ENCODE measurements at places on chromosomes 13 and 19. TPM values are rescaled to one million over a fixed set of nuclear protein-coding genes. Genes with fewer than 3 reads are reported as not detected.

- H3K27ac ChIP-seq: no peak overlapping the region
- no peaks in the 10 kb centered on the region for H3K36me3 ChIP-seq
- DNase-seq: no peak
- no peaks in the 10 kb centered on the region for H3K27me3 ChIP-seq
- H3K4me3 ChIP-seq: no peak overlapping the region
These were observed 1.6 kb upstream of the PCDH8 start for GRCh38 chr13:52850072-52850395.

GRCh38 chr13:85383291-85383690, 415.9 kb downstream of the SLITRK6 start:
- H3K27me3 ChIP-seq: no peaks in the 10 kb centered on the region
- H3K36me3 ChIP-seq: no peaks in the 10 kb centered on the region
- no peaks in the 10 kb centered on the region for H3K4me1 ChIP-seq
- no peak for DNase-seq
- H3K4me3 ChIP-seq: no peak overlapping the region

DNA sequence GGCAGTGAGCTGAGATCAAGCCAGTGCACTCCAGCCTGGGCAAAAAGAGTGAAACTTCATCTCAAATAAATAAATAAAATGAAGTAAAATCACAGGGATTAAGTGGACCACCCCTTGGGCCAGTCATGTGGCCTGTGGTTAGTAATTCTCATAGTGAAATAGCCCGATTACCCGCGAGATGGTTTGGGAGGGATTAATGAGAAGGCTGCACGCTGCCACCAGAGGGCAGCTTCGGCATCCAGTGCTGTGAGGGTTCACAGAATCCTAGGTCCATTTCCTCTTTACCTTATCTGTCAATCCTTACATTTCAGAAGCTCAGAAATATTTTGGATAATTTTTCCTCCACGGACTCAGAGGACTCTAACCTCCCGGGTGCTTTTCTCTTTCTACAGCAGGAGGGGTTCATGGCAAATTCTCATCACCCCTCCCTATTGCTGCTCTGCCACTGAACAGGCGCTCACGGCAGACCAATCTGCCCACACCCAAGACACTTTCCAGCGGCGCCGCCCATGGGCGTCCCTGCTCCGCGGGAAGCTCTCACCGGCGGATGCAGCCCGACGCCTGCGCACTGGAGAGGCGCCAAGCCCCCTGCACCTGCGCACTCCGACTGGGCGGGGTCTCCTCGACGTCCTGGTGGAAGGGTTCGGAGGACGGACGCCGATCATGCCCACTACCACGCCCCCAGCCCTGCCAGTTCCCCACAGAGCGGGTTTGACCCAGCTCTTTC, 11.0 kb downstream of the ZNF835 start:
- H3K27ac ChIP-seq: no peak overlapping the region
- no peaks in the 10 kb centered on the region for H3K27me3 ChIP-seq
- no peak overlapping the region for H3K4me3 ChIP-seq
- no peaks in the 10 kb centered on the region for H3K36me3 ChIP-seq
- H3K4me1 ChIP-seq: no peaks in the 10 kb centered on the region

DNA sequence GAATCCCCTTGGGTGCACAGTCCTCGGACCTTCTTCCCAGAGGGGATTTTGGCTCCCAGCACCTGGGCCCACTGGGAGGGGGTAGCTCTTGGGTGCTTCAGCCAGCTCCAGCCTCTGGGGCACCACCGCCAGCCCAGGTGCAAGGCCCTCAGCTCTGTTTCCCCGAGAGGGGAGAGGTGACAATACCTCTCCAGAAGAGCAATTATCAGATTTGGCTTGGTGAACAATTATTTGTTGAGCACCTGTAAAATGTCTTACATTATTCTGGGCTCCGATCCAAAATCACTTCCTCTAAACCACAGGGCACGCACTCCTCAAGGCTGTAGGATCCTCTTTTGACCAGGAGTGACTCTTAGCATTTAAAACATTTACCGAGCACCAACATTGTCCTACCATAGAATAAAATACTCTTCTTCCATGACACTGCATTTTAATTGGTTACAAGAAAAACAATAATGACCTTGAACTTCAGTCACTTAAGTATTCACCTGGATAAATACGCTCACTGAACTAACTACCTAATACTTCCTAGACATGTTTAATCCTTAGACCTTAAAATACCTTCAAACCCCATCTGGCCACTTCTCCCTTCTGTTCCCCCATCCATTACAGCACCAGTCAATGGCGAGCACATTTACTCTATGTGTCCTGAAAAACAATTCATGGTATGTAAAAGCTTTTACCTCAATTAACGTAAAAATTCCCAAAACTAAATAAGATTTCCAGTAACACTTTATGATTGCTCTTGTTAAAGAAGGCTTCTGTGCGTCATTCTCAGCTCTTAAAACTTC, 54.8 kb downstream of the ABCC4 start:
- H3K4me3 ChIP-seq: no peak overlapping the region
- H3K36me3 ChIP-seq: peaks cover 34% of the 10 kb centered on the region
- no peak for DNase-seq
- peaks cover 43% of the 10 kb centered on the region for H3K4me1 ChIP-seq
- no peak overlapping the region for H3K27ac ChIP-seq

- H3K36me3 ChIP-seq: no peaks in the 10 kb centered on the region
- H3K27ac ChIP-seq: no peak overlapping the region
- H3K4me3 ChIP-seq: no peak overlapping the region
- DNase-seq: peak; percentile 65
- peaks cover 60% of the 10 kb centered on the region for H3K4me1 ChIP-seq
These were observed 1.6 kb downstream of the JOSD2 start for GRCh38 chr19:50509366-50509765.

DNA sequence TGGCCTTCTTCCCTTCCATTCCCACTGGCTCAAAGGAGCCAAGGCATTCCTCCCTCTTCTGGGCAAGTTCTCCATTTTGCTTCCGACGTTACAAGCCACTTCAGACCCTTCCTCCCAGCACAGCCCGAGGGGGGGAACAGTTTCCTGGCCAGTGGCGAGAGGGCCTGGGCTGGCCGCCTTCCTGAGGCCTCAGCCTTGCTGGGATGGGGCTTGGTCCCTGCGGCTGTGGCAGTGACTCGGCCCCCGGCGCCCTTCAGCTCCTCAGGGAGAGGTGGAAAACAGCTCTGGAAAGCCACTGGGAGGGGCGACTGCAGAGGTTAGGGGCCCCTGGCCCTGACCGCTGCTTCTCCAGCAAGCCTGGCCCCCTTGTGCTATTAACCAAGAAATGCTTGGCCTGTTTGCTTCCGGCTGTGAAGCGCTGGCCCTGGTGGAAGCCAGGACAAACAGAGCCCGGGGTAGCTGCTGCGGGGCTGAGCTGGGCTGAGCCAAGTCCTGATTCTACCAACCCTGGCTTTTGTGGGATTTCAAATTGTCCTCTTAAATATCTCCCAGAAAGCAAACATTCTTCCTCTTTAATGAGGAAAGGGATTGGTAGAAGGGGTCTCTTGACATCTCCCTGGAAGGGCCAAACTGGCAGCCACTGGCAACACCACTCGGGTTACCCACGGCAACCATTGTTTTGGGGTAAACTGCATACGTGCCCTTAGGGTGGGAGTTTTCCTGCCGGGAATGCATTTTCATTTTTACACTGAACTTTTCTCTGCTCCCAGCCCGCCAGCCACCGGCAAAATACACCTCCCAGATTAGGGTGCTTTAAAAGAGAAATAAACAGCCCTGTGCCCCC, 38.7 kb downstream of the C13orf46 start:
- H3K27ac ChIP-seq: no peak overlapping the region
- H3K4me3 ChIP-seq: no peak overlapping the region
- H3K36me3 ChIP-seq: no peaks in the 10 kb centered on the region
- H3K27me3 ChIP-seq: peaks cover 43% of the 10 kb centered on the region
- no peak for DNase-seq

CLEC17A gene
- total RNA-seq: not detected

ZNF208 gene
- 3.1 TPM for total RNA-seq

ZNF112 gene
- 0.40 TPM for total RNA-seq

GRCh38 chr13:110001670-110002275, 215.4 kb upstream of the IRS2 start:
- no peaks in the 10 kb centered on the region for H3K4me1 ChIP-seq
- no peaks in the 10 kb centered on the region for H3K36me3 ChIP-seq
- H3K4me3 ChIP-seq: no peak overlapping the region
- no peak overlapping the region for H3K27ac ChIP-seq
- no peaks in the 10 kb centered on the region for H3K27me3 ChIP-seq

CCDC8 gene
- total RNA-seq: 22.5 TPM

PCCA gene
- total RNA-seq: 14.1 TPM

CALR gene
- 730 TPM for total RNA-seq

GRCh38 chr13:30422054-30422839, at the start of gene UBE2L5:
Gene UBE2L5 (plus strand): TSS chr13:30422493. CDS start chr13:30427991, 5,498 bp downstream.
- no peaks in the 10 kb centered on the region for H3K36me3 ChIP-seq
- peaks cover 7% of the 10 kb centered on the region for H3K4me1 ChIP-seq
- 0 out of 3 replicates have a peak within 1 kb of the TSS, but pooled peaks have one; percentile 22 for H3K27ac ChIP-seq

DNA sequence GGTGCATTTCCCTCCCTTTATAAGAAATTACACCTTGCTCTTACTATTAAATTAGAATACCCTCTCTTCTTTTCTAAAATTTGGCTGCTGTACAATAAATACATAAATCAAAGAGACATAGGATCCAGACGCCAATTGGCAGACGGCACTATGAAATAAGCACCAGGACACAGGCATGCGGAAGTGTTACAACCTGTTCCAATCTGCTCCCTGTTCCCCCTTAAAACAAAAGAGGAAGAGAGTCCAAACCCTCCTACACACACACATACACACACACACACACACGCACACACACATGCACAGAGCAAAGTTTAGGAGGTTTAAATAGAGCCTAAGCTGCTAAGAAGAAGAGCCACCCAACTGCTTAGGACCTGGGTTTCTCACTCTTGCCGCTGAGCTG, 75.6 kb upstream of the ZNF507 start:
- H3K4me3 ChIP-seq: no peak overlapping the region
- no peaks in the 10 kb centered on the region for H3K4me1 ChIP-seq
- no peak for DNase-seq
- H3K36me3 ChIP-seq: no peaks in the 10 kb centered on the region
- peaks cover 16% of the 10 kb centered on the region for H3K27me3 ChIP-seq

GRCh38 chr13:104648291-104648690, 1582.1 kb upstream of the SLC10A2 start:
- H3K4me3 ChIP-seq: no peak overlapping the region
- no peaks in the 10 kb centered on the region for H3K36me3 ChIP-seq
- no peaks in the 10 kb centered on the region for H3K27me3 ChIP-seq
- no peak overlapping the region for H3K27ac ChIP-seq
- no peaks in the 10 kb centered on the region for H3K4me1 ChIP-seq
- no peak for DNase-seq

SEMA6B gene
- total RNA-seq: 4.6 TPM

ZNF823 gene
- 4.4 TPM for total RNA-seq

- no peaks in the 10 kb centered on the region for H3K27me3 ChIP-seq
- no peaks in the 10 kb centered on the region for H3K36me3 ChIP-seq
- no peak overlapping the region for H3K27ac ChIP-seq
- no peak for DNase-seq
These were observed 75.1 kb upstream of the TSC22D1 start for GRCh38 chr13:44651209-44651608.

DNA sequence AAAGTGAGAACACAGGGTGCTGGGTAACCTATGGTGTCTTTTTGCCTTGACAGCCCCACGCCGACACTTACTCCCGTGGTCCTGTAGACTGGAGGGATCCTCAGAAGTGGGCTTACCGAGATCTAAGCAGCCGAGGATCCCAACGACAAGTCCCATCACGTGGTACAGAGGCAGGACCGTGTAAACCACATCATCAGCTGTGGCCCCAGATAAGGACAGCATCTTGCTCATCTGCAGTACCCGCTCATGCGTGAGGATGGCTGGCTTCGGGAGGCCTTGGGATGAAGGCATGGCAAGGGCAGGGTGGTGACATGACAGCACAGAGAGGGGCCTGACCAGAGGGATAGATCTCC, 2.1 kb downstream of the SLC27A5 start:
- peaks cover 6% of the 10 kb centered on the region for H3K36me3 ChIP-seq
- H3K4me3 ChIP-seq: no peak overlapping the region
- peak overlapping the region; percentile 51 for H3K27ac ChIP-seq
- DNase-seq: peak; percentile 31

NLRP7 gene
- not detected for total RNA-seq

- no peak overlapping the region for H3K4me3 ChIP-seq
- H3K4me1 ChIP-seq: peaks cover 7% of the 10 kb centered on the region
- no peak overlapping the region for H3K27ac ChIP-seq
- no peaks in the 10 kb centered on the region for H3K27me3 ChIP-seq
These were observed 14.8 kb downstream of the DDX39A start for GRCh38 chr19:14404312-14404711.

GRCh38 chr13:25227690-25228089, 55.6 kb upstream of the AMER2 start:
- peaks cover 20% of the 10 kb centered on the region for H3K27me3 ChIP-seq
- H3K4me1 ChIP-seq: no peaks in the 10 kb centered on the region
- H3K36me3 ChIP-seq: no peaks in the 10 kb centered on the region
- no peak for DNase-seq
- no peak overlapping the region for H3K27ac ChIP-seq

GRCh38 chr19:39518458-39518857, 3.5 kb downstream of the SELENOV start:
- peaks cover 19% of the 10 kb centered on the region for H3K27me3 ChIP-seq
- H3K4me3 ChIP-seq: peak overlapping the region; percentile 34
- H3K27ac ChIP-seq: peak overlapping the region; percentile 60
- no peaks in the 10 kb centered on the region for H3K36me3 ChIP-seq
- DNase-seq: peak; percentile 64

ELAVL3 gene
- total RNA-seq: not detected

DNA sequence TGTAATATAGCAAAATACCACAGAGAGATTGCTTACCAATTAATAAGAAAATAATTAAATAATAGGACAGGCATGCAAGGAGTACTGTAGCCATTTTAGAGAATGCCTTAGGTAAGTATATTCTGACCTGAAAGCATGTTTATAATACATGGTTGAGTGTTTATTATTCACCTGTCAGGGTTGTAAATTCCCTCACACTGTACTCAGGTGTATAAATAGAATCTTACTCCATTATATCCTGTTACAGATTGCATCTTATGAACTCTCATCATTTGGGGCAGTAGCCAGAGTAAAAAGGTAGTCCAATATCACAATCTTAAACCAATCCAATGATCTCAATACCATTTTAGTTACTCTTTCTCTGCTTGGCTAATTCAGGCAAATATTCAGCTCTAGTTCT, 35.8 kb upstream of the GTF2F2 start:
- peaks cover 7% of the 10 kb centered on the region for H3K27me3 ChIP-seq
- no peak for DNase-seq
- H3K4me1 ChIP-seq: no peaks in the 10 kb centered on the region
- no peak overlapping the region for H3K4me3 ChIP-seq

GRCh38 chr19:51296336-51297093, 14.9 kb upstream of the IGLON5 start:
- peaks cover 27% of the 10 kb centered on the region for H3K27me3 ChIP-seq
- no peaks in the 10 kb centered on the region for H3K4me1 ChIP-seq
- DNase-seq: peak; percentile 41
- H3K4me3 ChIP-seq: no peak overlapping the region

CD70 gene
- total RNA-seq: 0.58 TPM

DNA sequence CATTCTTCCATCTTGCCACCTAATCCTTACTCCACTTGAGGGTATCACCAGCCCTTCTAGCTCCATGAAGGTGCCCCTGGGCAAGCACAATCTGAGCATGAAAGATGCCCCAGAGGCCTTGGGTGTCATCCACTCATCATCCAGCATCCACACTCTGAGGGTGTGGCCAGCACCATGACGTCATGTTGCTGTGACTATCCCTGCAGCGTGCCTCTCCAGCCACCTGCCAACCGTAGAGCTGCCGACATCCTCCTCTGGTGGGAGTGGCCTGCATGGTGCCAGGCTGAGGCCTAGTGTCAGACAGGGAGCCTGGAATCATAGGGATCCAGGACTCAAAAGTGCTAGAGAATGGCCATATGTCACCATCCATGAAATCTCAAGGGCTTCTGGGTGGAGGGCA, 3.1 kb upstream of the KLK3 start:
- DNase-seq: no peak
- no peaks in the 10 kb centered on the region for H3K4me1 ChIP-seq
- no peak overlapping the region for H3K4me3 ChIP-seq
- H3K27ac ChIP-seq: no peak overlapping the region
